ENCODE measurements at places on chromosomes 1 and 21.
A peak's percentile ranks its signal among the peaks of the same experiment; 100 is the strongest.

- DNase-seq: no peak
Observed at GRCh38 chr1:10602936-10603335, 128.2 kb downstream of the PEX14 start.

DNA sequence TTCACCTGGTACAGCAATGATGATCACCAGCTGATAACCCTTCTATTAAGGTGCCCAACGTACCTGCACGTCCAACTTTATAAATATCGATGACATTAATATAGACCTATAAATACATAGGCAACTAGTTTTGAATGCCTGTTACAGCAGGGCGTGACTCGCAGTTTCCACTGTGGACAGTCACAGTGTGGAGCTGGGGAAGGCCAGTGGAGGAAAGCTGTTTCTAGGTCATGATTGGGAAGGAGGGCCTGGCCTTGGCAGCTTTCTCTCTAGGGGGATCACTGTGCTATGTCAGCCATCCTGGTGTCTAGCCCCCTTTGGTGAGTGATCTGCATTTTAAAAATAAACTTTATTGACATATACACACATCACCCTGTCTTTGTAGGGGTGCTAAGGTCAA, 4.4 kb upstream of the PRDM15 start:
- DNase-seq: peak; percentile 20

DNA sequence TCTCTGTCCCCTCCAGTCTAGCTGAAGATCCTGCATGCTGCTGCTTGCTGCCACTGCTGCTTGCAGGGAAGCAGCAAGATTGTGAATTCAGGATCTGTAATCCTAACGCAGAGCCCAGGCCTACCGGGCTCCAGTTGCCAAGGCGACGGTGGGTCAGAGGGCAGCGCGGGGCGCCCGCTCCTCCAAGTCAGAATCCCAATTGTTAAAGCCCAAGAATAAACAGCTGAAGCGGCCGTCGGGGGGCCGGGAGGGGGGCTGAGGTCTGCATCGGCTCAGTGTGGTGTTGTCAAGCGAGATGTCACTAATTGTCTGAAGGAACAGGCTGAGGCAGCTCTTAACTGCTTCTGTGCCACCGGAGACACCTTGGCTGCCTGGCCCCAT, 36.8 kb downstream of the AHDC1 start:
- no peak for DNase-seq

DNA sequence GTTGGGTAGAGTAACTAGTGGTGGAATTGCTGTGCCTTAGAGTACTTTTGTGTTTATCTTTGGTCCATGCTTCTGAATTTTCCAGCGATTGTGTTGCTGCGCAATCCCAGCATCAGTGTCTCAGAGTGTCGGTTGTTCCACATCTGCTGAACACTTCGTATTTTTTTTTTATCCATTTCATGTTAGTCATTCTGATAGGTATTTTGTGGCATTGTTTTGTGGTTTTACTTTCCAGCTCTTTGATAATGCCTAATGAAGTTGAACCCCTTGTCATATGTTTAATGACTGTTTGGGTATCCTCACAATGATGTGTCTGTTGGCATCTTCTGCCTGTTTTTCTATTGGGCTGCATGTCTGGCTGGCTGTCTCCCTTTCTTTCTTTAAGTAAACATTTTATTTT, 13.6 kb downstream of the TUFT1 start:
- peak; percentile 84 for DNase-seq

- no peak for DNase-seq
Observed at GRCh38 chr1:95057351-95057750, 15.4 kb downstream of the ALG14 start.

GRCh38 chr1:79497193-79497773, 490.8 kb upstream of the ADGRL4 start:
- DNase-seq: peak; percentile 14
